Activated gamma-delta T cell (primary cell): ENCODE measurements at places on chromosomes 7 and 10.

- DNase-seq = no peak
These were observed 804 bp downstream of the UNC5B start for GRCh38 chr10:71213127-71213621.

DNA sequence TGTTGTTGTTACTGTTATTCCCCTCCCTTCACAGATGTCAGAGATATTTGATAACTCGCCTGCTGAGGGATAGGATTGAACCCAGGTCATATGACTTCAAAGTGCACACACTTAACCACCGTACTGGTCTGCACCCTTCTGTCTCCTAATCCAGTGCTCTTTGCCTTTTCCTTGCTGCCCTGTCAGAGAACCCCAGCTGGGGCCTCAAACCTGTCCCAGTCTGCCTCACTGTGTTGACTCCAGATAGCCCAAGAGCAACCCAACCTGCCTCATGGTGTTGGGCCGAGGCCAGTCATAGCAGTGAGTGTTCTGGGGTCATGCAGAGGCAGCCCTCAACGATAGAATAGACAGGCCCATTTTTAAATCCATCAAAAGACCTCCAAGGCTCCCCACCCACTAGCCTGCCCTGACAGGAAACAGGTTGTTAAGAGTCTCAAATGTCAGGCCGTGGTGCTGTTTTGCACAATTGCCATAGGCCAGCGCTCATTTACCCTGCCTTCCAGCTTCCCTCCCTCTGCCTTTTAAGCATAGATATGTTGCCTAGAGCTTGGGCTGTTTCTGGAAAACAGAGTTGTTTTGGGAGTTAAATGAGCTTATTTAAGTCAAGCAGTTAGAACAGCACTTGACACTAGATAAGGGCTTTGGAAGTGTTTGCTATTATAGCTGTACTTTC is 37.0 kb upstream of the PDCD4 start:
- DNase-seq = no peak

- no peak for DNase-seq
These were observed 30.8 kb downstream of the PRLHR start for GRCh38 chr10:118564652-118565051.

DNA sequence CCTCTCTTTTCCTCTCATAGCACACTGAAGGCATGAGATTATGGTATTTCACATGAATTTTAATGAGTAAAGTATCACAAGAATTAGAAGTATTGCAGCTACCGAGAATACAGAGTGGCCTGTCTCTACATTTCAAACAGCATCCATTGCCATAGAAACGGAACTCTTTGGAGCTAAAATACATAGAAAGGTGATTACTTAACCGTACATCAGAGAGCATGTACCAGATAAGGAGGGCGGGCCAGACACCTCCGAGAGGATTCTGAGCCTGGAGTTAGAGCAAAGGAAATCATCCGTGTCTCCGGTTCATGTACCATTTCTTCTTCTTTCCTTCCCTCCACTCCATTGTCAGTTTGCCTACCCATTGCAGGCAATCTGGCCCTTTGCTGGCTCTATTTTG is 196.7 kb downstream of the KLF6 start:
- no peak for DNase-seq

GRCh38 chr10:126964190-126964589 is 59.0 kb downstream of the DOCK1 start:
- DNase-seq = no peak

DNA sequence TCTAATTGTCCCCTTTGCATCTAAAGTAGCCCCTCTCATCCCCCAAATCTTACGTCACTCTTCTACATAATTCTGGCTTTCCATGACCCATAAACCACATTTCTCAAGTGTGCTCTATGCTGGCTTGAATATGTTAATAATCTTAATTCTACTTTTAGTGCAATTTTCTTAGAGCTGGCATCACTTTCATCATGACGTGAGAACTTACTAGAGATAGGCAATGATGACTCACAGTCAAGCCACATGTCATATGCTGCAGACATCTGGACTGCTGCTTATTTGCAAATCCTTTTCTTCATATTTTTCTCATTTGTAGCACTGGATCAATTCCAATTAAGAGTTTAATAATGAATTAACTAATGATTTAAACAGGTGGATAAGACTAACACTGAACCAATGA is 260.7 kb upstream of the PRKCQ start:
- no peak for DNase-seq

GRCh38 chr10:80968903-80969302 is 431.2 kb downstream of the SH2D4B start:
- no peak for DNase-seq

DNA sequence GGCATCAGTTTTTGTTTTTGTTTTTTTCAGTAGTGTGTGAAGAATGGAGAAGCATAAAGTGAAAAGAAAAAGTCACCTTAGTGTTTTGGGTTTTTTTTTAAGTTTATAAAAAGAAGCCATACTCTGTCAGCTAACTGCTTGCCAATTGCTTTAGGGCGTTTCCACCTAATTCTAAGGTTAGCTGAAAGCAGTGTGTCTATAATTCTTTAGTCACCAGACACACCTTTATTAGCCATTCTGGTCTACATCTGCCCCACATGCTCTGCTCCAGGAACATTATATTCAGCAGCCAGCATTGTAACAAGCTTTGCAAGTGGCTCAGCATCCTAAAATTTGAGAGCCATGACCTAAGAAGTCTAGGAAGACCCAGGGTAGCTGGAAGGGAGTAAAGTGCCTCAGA is 14.1 kb upstream of the SLC16A12 start:
- no peak for DNase-seq

DNA sequence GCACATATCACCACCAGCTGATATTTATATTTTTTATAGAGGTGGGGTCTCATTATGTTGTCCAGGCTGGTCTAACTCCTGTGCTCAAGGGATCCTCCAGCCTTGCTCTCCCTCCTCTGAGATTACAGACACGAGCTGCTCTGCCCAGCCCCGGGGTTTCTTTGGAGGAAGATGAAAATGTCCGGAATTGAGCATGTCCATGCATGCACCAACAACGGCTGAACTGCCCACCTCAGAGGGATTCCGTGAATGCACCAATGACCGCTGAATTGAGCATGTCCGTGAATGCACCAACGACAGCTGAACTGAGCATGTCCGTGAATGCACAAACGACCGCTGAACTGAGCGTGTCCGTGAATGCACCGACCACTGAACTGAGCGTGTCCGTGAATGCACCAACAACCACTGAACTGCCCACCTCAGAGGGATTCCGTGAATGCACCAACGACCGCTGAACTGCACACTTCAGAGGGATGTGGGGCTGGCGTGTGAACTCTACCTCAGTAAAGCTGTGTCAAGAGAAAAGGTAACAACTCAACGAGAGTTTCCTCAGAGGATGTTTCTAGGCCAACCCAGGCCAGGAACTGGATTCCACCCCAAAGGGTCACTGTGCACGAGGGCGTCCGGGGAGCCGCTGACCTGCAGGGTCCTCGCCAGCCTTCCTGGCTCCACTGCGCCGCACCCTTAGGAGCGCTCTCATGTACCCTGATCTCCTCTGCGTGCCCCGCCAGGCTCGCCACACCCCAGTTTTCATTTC is 34.9 kb upstream of the INPP5A start:
- no peak for DNase-seq

GRCh38 chr10:90777621-90778020 is 80.2 kb downstream of the HTR7 start:
- no peak for DNase-seq

DNA sequence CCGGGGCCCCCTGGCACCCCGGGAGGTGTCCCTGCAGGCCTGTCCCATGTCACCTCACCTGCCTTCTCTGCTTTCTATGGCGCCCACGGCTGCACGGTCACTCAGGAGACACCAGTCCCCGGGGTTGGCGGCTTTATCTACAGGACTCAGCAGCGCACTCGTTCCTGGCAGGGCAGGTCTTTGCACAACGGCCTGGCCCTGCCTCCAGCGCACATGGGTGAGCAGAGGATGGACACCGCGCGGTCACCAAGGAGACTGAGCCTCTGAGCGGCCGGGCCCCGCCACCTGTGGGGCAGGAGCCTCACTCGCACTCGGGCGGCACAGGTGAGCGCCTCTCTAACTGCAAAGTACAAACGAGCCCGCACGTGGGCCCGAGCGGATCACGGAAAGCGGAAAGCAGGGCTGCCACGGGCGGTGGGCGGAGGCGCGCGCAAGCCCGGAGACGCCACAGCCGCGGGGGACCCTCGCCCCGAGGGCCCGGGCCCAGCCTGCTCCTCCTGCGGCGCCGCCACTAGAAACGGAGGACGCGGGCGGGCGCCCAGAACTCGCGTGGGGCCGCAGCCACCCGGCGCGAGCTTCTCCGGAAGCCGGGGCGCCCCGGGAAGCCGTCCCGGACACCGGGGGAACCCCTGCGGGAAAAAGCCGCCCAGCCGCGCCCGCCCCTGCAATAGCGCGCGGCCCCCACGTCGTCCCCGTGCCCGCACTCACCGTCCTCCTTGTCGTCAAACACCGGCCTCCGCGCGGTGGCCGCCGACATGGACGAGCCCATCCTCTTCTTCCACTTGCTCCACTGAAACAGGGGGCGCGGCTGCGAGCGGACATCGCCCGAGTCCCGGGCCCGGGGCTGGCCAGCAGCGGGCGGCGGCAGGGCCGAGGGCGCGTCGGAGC is 642 bp downstream of the STK32C start:
- DNase-seq = peak; percentile 25

DNA sequence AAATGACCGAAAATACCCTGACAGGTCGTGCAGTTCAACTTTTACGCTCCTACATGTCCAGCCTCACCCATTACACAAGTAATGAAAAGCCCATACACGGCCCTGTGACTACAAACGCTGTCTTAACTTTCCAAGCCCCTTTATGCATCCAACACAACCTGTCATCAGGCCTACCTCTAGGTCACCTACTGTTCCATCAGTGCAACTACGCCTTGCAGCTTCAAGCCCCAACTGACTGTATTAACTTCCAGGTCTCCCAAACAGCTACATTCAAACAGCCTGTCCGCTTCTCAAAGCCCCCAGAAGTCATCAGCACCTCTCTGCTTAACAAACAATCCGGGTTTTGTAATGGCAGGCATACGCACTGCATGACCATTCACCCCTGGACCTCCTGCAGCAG is 19.2 kb downstream of the ZNF107 start:
- no peak for DNase-seq

GRCh38 chr7:83036721-83037380 is 125.8 kb downstream of the PCLO start:
- no peak for DNase-seq

GRCh38 chr10:125146791-125147579 is 13.4 kb downstream of the CTBP2 start:
- DNase-seq = no peak

- no peak for DNase-seq
These were observed 507.4 kb downstream of the ANKRD7 start for GRCh38 chr7:118731854-118732253.

DNA sequence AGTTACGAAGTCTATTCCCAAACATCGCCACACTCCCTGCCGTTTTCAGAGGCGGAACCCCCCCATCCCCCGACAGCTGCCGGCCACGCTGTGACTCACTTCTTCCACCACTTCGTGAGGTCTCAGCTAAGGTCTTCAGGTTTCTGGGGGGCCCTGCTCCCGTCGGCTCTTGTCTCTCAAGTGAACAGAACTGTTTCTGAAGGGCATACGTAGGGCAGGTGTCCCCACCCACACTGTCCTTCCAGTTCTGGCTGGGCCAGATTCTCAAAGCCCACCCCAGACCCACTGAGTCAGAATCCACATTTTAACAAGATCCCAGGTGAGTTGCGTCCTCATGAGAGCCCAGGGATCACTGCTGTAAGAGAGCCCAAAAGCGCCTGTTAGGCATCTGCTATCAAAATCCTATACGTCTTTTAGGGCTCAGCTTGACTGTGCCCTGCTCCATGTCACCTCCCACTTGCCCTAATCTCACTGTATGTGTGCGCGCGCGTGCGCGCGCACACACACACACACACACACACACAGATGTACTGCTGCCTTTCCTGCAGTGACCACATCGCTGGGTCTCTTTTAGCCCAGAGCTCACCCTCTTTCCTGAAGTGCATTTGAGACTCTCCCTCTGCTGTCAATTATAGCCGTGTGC is 78.8 kb downstream of the PROSER2 start:
- no peak for DNase-seq
